ENCODE measurements at places on chromosomes 4 and X.

- no peaks in the 10 kb centered on the region for H3K27me3 ChIP-seq
- no peak overlapping the region for H3K27ac ChIP-seq
- no peaks in the 10 kb centered on the region for H3K36me3 ChIP-seq
Observed at GRCh38 chr4:155304375-155304774, 72.4 kb downstream of the MAP9 start.

DNA sequence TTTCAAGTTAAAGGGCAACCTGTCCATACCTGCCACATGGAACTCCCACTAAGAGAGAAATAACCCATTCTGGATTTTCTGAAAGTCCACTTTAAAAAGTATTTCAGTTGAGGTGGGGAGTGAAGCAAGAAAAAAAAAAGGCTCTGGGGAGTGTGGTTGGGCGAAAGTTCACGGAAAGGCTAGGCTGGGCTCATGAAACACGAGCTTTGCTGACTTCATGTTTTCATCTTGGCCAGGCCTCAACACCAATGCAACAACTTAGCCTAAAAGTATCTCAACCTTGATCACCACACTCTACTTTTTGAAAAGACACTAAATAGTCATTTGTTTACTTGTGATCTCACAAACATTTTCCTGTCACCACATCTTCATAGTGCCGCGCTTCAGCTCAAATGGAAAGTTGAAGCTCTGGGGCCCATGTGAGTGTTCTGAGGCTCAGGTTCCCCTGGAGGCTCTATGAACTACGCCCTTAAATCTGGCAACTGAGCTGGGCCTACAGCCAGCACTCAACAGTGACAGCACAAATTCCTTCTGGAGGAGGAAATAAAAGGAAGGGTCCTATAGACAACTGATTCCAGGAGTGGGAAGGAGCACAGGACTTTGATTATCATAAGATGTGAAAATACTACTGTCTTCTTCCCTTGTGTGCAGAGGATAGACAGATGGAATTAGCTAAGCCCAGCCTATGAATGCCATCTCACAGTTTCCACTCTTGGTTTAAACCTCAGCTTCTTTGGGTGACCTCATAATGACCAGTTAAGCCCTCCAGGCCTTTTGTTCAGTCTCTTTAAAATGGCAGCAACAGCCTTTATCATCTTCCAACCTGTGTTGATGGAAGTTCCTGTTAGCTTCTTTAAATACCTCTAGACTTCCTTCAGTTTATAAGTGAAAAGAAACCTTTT, 5.1 kb downstream of the CD40LG start:
- H3K4me3 ChIP-seq: no peak overlapping the region
- no peak overlapping the region for H3K27ac ChIP-seq
- H3K36me3 ChIP-seq: no peaks in the 10 kb centered on the region
- DNase-seq: no peak

DNA sequence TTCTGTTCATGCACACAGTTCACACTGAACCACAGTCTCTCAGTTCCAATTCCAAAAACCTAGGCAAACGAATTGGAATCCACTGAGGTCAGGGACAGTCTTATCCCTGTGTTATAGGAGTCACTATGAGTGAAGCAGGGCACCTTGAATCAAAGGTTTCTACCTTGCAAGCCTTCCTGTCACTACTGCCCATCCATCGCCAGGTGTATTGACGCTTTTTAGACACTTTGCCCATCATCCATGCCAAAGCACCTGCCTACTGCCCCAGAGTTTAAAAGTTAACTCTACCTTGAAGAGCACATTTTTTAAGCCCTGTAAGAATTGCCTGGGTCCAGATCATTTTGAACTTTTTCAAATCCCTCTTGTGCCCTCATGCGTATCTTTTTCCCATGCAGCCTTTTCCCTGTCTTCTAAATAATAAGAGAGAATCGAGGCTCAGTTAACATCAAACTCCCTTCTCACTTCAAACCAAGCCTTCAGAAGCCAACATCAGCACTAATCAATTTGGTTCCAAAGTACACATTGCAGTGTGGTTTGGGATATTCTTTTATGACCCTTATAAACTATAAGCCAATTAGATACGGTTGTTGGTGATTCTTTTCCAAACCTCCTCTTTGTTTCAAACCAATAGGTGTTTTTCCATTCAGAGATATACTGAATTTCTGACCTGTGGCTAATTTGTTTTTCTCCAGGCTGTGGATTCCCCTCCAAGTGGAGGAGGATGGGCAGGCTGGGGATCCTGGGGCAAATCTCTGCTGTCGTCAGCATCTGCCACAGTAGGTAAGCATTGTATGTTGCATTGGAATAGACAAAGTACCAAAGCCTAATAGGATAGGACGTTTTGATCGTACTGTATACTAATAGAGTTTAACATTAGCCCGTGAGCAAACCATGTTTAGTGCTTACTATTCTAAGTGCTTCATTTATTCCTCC, 23.7 kb downstream of the FAM114A1 start:
- no peaks in the 10 kb centered on the region for H3K36me3 ChIP-seq
- H3K4me1 ChIP-seq: no peaks in the 10 kb centered on the region
- no peak for DNase-seq
- no peak overlapping the region for H3K27ac ChIP-seq
- no peaks in the 10 kb centered on the region for H3K27me3 ChIP-seq

DNA sequence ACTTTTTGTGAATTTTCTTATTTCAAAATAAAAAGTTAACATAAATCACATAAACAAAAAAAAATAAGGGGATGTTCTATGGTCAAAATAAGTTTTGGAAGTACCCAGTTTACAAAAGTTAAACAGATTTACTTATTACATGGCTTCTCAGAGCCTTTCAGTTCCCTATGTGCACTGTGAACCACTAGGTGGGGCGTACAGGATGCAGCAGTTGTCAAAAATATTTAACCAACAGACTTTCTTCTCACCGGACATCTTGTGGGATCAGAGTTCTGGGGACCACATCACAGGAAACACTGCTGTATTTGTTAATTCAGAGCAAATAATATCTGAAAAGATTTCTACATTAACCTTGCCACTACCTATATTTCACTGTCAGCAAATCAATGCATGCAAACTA, 74.1 kb downstream of the SMARCA1 start:
- H3K27me3 ChIP-seq: no peaks in the 10 kb centered on the region
- H3K27ac ChIP-seq: no peak overlapping the region
- no peaks in the 10 kb centered on the region for H3K4me1 ChIP-seq
- no peak for DNase-seq
- H3K36me3 ChIP-seq: no peaks in the 10 kb centered on the region

GRCh38 chr4:152103181-152103901, 342.5 kb upstream of the GATB start:
- DNase-seq: no peak
- H3K4me1 ChIP-seq: no peaks in the 10 kb centered on the region
- no peak overlapping the region for H3K27ac ChIP-seq
- no peaks in the 10 kb centered on the region for H3K36me3 ChIP-seq
- no peaks in the 10 kb centered on the region for H3K27me3 ChIP-seq

DNA sequence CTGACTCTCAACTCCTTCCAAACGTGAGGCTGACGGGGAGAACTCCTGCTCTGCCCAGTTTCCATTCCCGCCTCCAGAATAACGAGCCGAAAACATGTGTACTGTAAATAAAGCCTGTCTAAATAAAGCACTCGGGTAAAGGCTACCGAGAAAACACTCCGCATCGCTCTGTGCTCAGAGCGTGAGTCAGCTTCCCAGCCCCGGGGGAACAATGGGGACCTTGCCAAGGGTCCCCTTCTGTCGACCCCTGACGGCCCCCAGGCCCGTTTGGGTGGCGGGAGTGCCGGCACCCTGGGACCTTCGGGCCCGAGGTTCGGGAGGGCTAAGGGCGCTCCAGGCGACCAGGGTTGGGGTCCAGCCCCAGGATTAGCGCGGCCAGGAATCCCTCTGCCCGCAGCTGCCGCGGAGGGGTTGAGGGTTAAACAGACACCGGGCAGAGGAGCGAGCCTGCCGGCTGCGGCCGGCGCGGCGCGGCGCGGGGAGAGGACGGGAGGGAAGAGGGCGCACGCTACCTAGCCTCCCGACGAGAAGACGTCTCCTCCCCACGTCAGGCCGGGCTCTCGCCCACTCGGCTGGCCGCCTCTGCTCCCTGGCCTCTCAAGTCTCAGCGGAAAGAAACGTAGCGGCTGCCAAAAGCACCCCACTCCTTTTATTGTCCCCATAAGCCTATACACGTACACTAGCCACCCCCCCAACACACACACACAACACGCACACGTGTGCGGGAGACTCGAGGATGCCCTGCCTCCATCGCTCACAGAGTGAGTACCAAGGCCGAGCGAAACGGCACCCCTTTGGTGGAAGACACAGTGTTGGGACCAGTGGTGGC, 85.5 kb downstream of the BCOR start:
- peak; percentile 51 for DNase-seq
- no peaks in the 10 kb centered on the region for H3K4me1 ChIP-seq
- no peaks in the 10 kb centered on the region for H3K36me3 ChIP-seq
- no peaks in the 10 kb centered on the region for H3K27me3 ChIP-seq

DNA sequence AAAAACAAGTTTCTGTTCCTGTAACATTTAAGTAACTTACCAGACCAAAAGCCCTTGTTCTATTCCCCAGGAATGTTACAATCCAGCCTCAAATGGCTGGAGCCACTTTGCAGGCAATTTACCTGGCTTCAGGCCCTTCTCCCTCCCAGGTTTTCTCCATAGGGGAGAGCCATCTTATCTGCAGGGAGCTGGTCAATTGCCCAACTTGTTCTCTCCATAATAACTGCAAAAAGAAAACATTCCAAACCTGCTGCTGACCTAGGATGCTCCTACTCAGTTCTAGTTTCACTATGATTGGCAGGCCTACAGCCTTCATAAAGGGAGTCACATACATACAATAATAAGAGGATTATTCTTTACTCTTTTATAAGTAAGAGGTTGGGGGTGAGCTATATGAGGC, 670.7 kb downstream of the PCDH7 start:
- no peak for DNase-seq
- H3K27me3 ChIP-seq: no peaks in the 10 kb centered on the region
- H3K4me3 ChIP-seq: no peak overlapping the region
- H3K36me3 ChIP-seq: no peaks in the 10 kb centered on the region

DNA sequence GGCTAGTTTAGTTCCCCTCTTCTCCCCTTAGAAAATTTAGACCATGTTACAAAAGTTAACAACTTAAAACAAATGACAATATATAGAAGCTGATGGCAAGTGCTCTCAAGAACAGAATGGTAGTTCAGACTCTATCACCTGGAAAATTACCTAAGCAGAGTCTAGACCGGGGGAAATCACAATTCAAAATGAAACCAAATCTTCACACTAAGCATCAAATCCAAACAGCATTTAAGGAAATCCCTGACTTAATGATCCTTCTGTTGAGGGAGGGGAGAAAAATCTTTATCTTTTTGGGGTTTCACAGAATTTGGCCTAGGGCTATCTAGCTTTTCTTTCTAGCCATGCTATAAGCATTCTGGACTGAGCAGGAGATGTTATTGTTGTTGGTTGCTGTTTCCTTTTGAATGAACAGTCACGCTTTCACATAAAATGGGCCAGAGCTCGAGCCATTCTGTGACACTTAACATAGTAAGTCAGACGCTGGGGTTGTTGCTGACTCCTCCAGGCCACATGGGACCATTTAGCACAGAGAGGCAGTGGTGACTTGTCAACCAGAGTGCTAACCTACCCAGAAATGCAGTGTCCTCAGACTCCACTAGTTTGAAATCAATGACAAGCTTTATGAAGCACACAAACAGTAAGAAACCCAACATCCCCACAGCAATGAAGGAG, 16.0 kb upstream of the LSM6 start:
- H3K27me3 ChIP-seq: no peaks in the 10 kb centered on the region
- DNase-seq: no peak
- no peak overlapping the region for H3K4me3 ChIP-seq
- H3K27ac ChIP-seq: no peak overlapping the region
- H3K4me1 ChIP-seq: no peaks in the 10 kb centered on the region

- no peak overlapping the region for H3K27ac ChIP-seq
- H3K4me3 ChIP-seq: no peak overlapping the region
- H3K27me3 ChIP-seq: no peaks in the 10 kb centered on the region
- H3K36me3 ChIP-seq: no peaks in the 10 kb centered on the region
- no peaks in the 10 kb centered on the region for H3K4me1 ChIP-seq
- no peak for DNase-seq
Observed at GRCh38 chrX:48983896-48984295, 12.3 kb upstream of the KCND1 start.

GRCh38 chr4:140188975-140189374, 35.0 kb upstream of the MAML3 start:
- H3K27me3 ChIP-seq: no peaks in the 10 kb centered on the region
- no peak overlapping the region for H3K4me3 ChIP-seq
- H3K27ac ChIP-seq: peak overlapping the region; percentile 53
- H3K4me1 ChIP-seq: no peaks in the 10 kb centered on the region
- no peaks in the 10 kb centered on the region for H3K36me3 ChIP-seq

DNA sequence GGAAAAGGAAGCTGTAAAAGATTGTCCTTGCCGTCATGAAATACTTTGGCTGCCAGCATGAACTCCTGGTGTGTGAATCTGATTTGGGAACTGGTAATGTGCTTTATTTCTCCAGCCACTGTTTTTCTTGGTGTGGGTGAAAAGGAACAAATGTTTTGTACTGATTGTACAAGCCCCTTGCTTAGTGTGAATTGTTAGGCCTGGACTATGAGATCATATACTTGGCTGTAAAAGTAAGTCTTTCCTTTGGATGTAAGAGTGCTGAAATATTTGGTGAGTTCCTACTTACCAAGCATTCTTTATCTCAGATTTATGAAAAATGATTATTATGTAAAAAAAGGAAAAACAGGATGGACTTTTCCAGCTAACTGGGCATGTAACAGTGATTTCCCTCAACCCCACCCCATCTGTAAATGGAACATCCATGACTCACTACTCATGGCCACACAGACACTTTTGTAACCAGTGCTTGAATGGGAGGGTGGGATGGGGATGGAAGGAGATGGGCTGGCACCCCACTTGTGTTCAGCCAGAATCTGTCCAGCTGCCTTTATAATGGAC, 6.3 kb downstream of the FNIP2 start:
- H3K27me3 ChIP-seq: no peaks in the 10 kb centered on the region
- no peak for DNase-seq
- H3K4me1 ChIP-seq: no peaks in the 10 kb centered on the region
- H3K4me3 ChIP-seq: no peak overlapping the region
- no peaks in the 10 kb centered on the region for H3K36me3 ChIP-seq

DNA sequence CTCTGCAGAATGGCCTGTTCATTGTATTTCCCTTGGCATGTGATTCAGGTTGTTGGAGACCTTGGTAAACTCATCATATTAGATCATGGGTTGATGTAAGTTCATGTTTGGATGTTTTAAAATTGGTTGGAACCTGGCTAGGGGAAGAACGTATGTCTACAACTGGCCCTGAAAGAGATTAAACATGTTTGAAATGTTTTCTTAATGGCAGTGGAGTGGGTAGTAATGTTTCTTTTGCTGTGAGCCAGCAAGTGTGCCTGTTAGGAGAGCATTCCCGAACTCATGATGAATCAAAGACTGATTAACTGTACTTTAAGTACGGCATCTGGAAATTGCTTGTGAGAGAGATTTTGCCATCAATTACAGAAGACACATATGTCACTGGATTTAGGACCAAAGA, 44.5 kb upstream of the SLC4A4 start:
- H3K27me3 ChIP-seq: no peaks in the 10 kb centered on the region
- no peak for DNase-seq
- no peak overlapping the region for H3K4me3 ChIP-seq
- no peaks in the 10 kb centered on the region for H3K4me1 ChIP-seq
- no peak overlapping the region for H3K27ac ChIP-seq

Data from breast epithelium (tissue), 4 donors.